Brain microvascular endothelial cell (primary cell): ENCODE measurements at places on chromosomes 2 and 18.

DNA sequence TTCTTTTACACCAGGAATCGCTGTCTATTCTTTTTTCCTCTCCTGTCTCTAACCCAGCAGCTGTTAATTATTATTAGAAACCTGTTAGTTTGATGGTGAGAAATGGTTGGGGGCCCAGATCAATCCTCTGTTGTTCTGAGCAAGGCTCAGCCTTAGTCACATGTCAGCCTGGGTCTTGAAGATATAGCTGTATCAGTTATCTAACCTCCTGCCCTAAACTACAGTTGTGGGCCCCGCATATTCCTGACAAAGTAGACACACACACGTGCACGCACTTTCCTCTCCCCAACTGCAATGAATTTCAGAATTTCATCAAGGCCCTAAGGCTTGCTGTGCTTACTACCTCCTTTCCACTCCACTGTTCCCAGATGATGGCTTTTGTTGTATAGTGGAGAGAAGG lies 54.6 kb downstream of the OLA1 start:
- DNase-seq = no peak

DNA sequence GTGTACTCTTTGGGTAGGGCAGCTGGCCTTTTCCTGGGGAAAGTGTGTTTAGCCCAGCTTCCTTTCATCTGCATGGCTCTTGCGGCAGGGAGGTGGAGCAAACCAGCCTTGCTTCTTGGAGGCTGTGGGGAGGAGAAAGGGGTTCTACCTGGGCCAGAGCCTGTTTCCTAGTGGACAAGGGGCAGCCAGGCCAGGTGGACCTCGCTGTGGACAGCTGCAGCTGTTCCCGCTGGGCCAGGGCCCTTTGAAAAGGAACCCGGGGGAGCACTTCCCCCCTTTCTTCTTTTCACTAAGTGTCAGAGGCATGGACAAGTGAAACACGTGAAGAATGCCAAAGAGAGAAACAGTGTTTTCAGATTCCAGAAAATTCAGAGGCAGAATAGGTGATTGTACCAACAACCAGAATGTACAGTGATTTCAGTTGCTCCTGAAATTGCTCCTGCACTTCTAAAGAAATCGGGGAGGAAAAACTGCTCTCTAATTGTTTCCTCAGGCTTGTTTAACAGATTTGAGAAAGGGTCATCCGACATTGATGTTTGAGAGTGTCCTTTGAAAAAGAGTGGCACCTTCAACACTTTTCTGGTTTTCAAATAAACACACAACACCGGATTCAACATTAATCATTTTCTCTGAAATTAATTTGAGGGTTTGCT lies 3.9 kb downstream of the GLI2 start:
- DNase-seq = no peak

- peak; percentile 62 for DNase-seq
Measured at GRCh38 chr18:69161383-69162028, 239.2 kb upstream of the DOK6 start.

DNA sequence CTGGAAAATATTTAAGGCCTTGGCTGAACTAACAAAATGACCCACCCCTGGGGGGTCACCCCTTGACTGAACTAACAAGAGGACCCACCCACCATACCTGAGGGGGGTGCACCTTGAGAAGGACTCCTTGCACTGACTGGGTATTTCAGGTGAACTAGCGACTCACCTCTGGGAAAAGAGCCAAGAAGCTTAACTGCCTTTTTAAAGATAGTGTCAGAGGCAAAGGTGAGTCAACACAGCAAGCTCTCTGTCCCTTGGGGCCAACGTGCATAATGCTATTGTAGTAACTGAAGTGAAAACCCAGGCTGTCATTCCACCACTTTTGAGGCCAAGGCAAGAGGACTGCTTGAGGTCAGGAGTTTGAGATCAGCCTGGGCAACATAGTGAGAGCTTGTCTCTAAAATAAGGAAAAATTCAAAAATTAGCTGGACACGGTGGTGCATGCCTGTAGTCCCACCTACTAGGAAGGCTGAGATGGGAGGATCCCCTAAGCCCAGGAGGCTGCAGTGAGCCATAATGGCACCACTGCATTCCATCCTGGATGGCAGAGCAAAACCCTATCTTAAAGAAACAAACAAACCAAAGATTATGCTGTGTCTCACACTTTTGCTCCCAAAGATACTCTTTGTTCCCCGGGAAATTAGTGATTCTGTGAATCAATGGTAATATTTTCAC lies 36.4 kb upstream of the ZCCHC2 start:
- DNase-seq = peak; percentile 57

- DNase-seq = no peak
Measured at GRCh38 chr18:11906926-11907874, 917 bp downstream of the MPPE1 start.

DNA sequence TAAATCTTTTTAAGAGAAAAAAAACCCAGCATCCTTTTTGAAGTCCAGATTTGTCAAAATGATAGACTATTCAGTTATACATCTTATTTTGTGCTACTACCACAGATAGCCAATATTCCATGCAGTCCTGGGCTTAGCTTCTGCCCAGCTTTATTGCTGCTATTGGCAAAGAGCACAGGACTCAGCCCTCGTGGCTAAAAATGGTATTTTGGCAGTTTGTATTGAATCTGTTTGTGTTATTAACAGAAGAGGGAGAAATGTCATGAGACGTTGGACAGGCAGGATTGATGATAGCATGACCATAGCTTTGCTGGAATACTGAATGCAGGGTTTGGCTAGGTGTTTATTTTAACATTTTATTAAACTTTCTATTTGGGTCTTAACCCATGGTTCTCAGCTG lies 19.4 kb downstream of the ELAC1 start:
- no peak for DNase-seq

GRCh38 chr2:172172513-172173173 lies 69.9 kb upstream of the DLX2 start:
- peak; percentile 25 for DNase-seq

- no peak for DNase-seq
Measured at GRCh38 chr2:58081000-58081399, 34.4 kb downstream of the VRK2 start.

DNA sequence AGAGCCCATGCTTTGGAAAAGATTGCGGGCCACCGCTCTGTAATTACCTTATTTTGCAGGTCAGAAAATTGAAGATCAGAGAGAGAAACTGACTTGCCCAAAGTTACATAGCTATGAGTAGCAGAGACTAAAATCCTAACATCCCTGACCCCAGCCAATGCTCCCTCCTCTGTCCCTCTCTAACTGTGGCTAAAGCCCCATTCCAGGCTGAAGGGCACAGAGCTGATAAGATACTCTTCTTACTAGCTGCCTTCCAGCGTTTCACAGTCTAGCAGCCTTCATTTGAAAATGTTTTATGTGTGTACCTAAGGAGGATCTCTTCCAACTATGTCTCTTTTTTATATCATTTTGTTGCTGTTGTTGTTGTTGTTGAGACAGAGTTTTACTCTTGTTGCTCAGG lies 81.4 kb upstream of the LRATD1 start:
- DNase-seq = no peak

DNA sequence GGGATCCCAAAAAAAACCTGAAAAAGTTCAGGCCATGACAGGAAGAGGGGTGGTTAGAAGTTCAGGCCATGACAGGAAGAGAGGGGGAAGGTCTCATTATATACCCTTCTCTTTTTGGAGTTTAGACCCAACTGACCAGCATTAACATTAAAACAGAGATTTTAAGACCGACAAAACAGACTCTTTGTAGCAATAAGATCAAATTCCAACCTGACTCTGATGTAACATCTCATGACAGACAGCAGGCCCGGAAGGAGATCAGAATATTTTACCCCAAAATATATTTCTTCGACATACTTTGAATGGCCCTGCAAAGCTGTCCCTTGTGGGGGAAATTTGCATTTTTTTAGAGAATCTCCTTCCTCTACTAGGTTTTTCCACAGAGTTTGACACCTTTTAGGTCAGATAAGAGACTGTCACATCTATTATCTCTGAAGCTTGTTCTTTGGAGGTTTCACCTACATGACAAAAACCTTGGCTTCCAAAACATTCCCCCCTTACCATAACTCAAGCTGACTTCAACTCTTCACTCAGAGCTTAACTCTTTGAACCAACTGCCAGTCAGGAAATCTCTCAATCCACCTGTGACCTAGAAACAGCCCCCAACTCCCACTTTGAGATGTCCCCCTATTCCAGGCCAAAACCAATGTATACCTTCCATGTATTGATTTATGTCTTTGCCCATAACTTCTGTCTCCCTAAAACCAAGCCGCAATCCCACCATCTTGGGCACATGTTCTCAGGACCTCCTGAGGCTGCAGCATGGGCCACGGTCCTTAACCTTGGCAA lies 51.0 kb upstream of the B3GNT2 start:
- no peak for DNase-seq

- DNase-seq = no peak
Measured at GRCh38 chr2:129821445-129821844, 158.0 kb upstream of the RAB6C start.

- no peak for DNase-seq
Measured at GRCh38 chr2:63057249-63058143, 6.9 kb downstream of the OTX1 start.

GRCh38 chr18:79527656-79528315 lies 132.1 kb downstream of the NFATC1 start:
- no peak for DNase-seq
